ENCODE measurements at places on chromosomes 13 and 19.
A peak's percentile ranks its signal among the peaks of the same experiment; 100 is the strongest.

DNA sequence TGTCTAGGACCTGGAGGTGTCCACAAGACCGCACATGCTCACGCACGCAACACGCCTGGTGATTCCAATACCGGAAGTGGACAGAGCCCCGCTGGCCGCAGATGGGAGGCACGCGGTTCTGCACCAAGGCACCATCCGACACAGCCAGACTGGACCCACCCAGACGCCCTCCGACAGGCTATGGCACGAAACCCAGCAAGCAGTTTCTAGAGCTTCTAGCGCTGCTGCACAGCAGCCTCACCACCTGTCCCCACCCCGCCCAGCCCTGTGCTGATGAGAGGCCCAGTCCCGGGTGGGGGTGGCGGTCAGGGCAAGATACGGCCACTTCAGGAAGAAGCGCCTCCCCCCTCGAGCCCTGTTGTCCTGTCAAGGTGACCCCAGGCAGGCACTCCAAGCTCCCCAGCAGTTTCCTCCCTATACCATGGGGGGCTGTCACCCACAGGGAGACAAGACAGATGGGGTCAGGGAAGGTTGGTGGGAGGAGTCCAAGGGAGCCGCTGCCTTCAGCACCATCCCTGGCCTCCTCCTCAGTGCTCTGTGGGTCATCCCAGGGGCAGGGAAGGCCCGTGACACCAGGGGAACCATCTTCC is 11.3 kb downstream of the LSM4 start:
- DNase-seq: no peak

- no peak for DNase-seq
Measured at GRCh38 chr13:78606471-78607408, 3.4 kb upstream of the POU4F1 start.

DNA sequence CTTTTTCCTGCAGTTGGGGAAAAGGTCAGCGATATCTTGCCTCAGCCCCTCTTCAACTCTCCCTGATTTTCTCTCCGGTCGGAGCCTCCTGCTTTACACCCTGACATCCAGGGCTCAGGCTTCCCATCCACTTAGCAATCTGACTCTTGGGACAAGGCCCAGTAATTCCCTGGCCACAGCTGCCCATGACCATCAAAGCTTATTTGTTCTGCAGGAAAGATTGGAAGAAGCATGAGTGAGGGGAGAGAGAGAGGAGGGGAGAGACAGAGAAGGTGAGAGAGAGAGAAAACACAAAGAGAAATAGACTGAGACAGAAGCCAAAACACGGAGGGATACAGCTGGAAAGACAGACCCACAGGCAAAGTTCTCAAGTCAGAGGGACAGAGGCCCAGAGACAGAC is 13.7 kb downstream of the SYT3 start:
- no peak for DNase-seq

DNA sequence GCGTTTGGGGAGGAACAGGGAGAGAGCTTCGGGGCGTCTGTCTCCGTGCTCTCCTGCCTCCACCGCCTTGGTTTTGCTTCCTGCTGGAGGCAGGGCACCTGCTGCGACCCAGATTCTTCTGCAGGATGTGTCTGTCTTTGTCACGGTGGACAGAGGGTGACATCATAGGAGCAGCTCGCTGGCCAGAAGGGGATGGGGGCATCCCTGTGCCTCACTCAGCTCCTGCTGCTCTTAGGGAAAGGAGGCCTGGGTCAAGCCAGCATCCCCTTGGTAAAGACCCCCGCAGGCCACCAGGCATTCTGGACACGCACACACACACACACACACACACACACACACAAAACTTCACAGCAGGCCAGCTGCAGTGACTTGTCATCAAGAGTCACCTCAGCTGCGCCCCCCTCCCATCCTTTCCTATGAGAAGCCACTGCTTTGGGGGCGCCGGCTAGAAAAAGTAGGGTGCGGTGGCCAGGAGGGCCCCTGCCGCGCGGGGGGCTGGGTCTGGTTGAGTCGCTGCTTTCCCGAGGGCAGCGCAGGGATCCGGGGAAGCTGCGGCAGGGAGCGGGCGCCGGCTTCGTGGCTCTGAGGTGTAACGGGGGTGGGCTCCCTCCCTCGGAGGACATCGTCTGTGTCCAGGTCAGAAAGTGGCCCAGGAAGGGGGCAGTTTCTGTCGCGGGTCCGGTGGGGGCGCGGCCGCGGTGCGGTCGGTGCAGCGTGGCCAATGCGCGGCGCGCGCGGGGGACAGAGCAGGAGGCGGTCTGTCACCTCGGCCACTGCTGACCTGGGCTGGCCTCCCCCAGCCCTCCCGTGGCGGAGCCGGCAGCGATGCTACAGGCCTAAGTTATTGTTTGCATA is 15.8 kb upstream of the NPAS1 start:
- DNase-seq: peak; percentile 21

DNA sequence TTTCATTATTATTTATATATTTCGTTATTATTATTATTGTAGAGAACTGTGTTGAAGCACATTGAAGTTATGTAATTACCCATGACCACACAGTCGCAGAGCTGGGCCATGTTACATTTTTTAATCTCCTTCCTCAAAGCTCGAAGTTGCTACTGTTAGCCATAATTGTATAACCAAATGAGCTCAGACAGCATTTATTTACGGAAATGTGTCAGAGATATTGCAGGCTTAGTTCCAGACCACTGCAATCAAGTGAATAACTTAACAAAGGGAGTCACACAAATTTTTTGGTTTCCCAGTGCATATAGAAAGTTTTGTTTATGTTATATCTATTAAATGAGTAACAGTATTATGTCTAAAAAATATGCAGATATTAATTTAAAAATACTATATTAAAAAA is 147.1 kb upstream of the SLITRK1 start:
- no peak for DNase-seq

GRCh38 chr13:46698014-46698413 is 98.9 kb downstream of the ESD start:
- no peak for DNase-seq

GRCh38 chr19:4088975-4089374 is 22.3 kb upstream of the ZBTB7A start:
- DNase-seq: no peak

DNA sequence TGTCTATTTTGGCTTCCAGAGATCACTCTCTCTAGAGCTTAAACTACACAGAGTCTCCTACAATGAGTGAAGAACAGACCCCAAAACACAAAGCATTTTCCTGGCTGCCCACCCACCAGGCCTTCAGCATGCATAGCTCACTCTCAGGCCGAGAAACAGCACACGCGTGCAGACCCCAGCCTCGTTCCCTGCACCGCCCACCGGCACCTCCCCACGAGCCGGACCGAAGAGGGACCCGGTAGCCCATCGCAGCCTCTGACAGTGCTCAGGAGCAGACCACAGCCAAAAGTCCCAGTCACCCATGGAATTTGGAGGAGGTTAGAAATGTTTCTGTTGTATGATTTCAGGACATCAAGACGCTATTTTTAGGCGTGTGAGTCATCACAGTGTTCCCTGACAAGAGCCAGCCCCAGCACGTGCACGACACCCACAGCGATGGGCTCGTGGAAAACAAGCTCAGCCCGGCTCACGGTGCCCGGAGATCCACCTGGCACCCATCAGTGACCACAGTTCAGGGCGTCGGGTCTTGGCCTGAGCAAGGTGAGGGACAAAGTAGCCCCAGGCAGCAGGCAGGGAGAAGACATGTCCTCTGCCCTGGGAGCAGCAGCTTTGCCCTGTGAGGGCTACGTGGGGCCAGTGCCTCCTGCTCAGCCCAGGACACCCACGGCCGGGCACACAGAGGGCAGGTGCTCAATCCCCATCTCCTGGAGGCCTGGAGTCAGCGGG is 50.1 kb upstream of the SPACA7 start:
- no peak for DNase-seq

DNA sequence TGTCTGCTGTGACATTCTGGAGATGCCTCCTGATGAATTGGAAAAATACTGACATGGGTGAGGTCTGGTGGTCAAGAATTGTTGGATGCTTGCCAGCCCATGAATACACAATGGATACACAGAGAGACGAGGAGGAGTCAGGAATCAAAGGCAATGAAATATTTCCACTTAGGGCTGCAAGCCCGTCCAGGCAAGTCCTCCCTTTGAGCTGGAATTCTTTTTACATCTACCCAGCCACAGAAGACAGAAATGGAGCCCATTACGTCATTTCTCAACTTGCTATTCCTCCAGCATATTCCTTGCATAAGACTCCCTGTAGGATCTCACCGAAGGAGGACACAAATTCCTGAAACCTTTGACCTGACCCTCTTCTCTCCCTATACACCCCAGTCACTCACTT is 15.7 kb upstream of the IGFL4 start:
- DNase-seq: no peak

DNA sequence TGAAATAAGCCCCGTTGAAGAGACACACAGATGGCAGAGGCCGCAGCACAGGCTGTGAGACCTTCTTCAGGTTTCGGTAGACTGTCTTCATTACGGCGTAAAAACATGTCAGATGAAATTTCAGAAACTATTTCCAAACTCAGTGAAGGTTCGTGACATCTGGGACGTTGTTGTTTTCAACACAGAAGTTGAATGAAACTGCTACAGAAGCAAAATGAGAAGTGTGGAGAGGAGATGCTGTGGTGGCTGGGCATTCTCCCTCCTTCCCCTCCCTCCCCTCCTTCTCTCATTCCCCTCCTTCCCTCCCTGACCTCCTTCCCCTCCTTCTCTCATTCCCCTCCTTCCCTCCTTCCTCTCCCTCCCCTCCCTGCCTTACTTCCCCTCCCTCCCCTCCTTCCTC is 113.6 kb downstream of the ATP11A start:
- DNase-seq: no peak

GRCh38 chr19:30670562-30671366 is 298.6 kb downstream of the ZNF536 start:
- no peak for DNase-seq

GRCh38 chr13:101065329-101065728 is 351.0 kb downstream of the NALCN start:
- DNase-seq: no peak

DNA sequence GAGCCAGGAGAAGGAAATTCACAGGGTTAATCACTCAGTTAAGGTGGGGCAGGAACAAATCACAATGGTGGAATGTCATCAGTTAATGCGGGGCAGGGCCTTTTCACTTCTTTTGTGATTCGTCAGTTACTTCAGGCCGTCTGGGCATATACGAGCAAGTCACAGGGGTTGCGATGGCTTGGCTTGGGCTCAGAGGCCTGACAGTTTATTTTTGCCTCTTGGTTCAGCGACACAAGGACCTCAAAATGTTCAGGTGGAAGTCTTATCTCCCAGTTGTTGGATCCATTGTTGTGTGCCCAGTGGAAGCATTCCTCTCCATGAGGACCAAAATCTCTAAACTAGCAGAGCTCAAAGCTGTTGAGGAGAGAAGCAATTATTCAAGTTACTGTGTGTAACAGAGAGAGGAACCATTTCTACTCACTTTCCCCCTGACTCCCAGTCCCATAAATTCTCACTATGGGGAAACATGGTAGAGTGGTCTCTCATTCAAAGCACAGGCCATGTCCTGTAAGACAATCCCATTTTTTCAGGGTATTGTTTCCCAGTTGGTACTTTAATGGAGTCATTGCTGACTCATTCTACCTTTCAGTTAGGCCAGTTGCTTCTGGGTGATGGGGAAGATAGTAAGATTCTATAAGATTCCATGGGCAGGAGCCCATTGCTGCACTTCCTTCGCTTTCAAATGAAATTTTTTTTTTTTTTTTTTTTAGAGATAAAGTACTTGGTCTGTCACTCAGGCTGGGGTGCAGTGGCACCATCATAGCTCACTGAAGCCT is 8.8 kb upstream of the COX7A1 start:
- no peak for DNase-seq

DNA sequence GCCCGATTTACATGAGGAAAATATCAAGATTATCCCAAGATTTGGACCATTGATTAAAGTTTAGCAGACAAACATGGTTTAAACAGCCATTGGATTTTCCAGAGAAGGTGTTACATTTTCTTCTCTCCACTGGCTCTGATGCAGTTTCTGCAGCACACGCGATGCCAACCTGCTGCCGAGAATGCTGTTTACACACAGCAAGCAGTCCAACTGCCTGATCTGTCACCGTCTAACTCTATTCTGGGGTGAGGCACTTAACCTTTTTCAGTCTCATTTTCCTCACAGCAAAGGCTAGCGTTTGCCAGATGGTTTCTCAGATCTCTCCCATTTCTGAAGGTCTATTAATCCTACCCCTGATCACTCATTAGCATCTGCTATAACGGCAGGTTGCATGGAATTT is 763.5 kb upstream of the GPC6 start:
- DNase-seq: no peak

- peak; percentile 43 for DNase-seq
Measured at GRCh38 chr19:10808937-10809649, 26.9 kb downstream of the TMED1 start.

DNA sequence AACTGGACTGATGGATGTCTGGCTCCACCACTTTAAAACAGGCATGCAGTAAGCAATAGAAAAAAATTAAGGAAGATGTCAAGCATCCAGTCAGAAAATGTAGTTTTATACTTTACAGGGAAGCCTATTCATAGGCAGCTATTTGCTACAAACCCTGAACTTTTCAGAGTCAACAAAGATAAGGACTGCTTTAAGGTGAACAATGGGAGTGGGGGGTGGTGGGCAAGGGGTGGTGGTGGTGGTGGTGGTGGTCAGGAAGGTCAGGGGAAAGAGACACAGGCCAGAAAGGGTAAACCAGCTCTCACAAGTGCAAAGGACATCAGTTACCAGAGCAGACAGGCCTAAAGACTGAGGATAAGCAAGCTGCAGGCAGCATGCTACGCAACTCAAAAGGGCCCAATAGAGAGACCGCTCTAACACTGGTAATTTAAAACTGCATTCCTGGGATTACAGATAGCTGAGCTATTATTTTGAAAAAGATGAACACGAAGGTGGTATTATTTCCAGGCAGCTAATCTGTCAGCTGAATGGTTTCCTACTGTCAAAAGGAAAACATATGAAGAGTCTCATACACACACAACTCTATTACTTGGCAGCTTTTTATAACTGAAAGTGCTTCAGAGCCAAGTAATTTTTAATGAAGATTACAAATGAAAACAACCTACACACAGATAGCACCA is 14.8 kb downstream of the BRD4 start:
- DNase-seq: peak; percentile 19

DNA sequence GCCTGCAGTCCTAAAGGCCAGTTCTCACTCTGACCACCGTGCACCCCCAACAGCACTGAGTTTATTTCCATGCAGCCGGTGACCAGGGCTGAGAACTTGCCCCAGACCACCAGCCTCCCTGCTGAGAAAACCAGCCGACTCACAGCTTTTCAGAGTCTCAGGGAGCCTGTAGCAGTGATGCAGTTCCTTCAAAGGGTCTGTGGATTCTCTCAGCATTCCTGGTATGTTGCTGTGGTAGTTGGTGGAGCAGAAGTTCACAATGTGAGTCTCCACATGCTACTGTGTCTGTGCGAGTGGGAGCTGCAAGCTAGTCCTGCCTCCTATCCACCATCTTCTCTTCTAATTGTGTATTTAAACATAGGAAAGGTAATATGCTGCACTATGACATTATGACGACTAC is 254.9 kb upstream of the KLF12 start:
- no peak for DNase-seq

GRCh38 chr19:41531438-41532311 is 44.3 kb upstream of the CEACAM21 start:
- peak; percentile 97 for DNase-seq

- DNase-seq: no peak
Measured at GRCh38 chr19:1360126-1360817, 23.4 kb upstream of the NDUFS7 start.

All from lung microvascular endothelial cell (primary cell).